GM06990 (cell line): ENCODE measurements at places on chromosomes 12 and 14.
A peak's percentile ranks its signal among the peaks of the same experiment; 100 is the strongest.

- DNase-seq: no peak
Observed at GRCh38 chr14:98176892-98177291, 1095.1 kb downstream of the BCL11B start.

DNA sequence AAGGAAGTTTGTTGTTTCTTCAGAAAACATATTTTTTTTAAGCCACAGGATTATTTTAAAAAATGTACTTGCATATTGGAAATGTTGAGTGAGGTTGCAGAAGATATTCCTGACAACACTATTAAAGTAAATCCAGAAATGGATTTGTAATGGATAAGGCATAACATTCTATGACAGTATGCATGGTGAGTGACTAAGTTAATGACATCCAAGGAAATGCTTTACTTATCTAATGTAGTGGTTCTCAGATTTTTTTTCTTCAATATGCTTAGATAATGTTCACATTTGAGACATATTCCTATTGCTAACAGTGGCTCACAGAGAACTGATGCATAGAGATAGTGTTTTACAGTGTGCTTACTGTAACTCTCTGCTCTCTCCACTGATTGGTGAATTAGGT is 49.4 kb downstream of the ZDHHC17 start:
- no peak for DNase-seq

DNA sequence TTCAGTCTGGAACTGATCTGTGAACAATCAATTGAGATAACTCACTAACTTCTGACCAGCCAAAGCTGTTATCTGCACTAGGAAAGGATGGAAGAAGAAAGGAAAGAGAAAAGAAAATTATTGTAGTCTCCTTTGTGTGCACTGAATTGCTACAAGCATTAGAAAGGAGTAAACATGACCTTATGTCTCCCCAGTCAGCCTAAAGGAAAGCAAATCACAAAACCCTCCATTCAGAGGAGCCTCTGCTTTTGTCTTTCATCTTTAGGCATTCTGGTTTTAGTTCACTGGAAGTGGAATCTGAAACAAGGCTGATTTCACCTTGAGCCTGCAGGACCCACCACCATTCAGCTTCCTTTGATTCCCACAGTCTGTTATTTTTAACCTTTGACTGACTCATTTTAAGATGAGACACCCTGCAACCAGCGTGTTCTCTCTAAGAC is 26.0 kb downstream of the TBX3 start:
- DNase-seq: no peak

GRCh38 chr12:101521136-101521535 is 46.0 kb downstream of the SPIC start:
- no peak for DNase-seq

GRCh38 chr12:32390572-32391219 is 8.7 kb upstream of the FGD4 start:
- DNase-seq: peak; percentile 43

DNA sequence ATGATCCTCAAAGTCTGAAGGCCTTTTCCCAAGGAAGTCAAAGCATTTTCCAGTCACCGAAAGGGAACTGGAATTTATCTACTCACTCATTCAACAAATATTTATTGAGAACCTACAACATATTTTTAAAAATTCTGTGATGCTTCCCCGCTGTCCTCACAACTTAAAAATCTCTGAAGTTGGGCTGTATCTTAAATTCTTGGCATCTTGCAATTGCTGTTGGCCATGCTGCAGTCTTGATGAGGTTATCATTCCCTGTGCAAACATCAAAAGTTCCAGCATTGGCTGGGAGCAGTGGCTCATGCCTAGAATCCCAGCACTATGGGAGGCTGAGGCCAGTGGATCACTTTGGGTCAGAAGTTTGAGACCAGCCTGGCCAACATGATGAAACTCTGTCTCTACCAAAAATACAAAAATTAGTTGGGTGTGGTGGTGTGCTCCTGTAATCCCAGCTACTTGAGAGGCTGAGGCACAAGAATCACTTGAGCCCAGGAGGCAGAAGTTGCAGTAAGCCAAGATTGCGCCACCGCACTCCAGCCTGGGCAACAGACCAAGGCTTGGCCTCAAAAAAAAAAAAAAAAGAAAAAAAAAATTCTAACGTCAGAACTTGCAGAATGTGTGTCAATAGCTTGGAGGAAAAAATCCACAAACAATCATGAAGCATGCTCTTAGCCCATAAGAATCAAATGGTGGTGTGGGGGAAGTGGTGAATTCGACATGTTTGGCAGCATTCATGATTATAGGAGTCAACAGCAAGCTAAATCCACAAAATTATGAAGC is 34.9 kb downstream of the CCDC177 start:
- no peak for DNase-seq

DNA sequence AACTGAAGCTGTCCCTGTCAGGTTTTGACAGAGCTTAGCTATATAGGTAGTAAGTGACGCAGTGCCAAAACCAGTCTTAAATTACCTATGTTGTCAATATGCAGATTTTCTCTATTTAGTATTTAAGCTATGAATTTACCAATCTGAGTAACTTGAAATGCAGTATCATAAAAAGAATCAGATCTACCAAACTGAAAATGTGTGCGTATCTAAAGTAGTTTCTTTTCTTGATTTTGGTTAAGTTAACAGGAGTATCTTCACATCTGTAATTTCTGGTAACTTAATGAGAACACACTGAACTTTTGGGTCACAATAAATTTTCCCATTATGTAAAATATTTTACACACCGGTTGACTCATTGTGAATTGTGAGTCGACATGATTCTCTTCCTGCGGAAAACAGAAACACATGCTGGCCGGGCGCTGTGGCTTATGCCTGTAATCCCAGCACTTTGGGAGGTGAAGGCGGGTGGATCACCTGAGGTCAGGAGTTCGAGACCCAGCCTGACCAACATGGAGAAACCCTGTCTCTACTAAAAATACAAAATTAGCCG is 45.1 kb downstream of the TRAF3 start:
- peak; percentile 74 for DNase-seq

- DNase-seq: no peak
Observed at GRCh38 chr14:99579120-99579836, 24.7 kb downstream of the CCDC85C start.

DNA sequence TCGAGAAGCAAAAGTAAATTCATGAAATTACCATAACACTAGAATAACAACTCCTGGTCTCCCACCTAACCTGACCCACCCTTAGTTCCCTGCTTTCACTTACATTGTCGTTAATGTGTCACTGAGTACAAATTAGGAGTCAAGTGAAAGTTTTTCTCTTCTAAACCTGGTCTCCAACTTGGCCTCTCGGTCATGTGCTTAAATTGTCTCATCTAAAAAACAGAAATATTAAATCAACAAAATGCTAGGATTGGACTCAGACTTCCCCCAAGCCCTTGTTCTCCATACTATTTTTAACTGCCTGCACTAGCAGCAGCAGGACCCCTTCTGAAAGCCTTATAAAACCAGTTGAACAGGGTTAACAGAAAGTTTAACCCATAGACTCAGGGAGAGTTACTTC is 1.8 kb upstream of the BTG1 start:
- no peak for DNase-seq

DNA sequence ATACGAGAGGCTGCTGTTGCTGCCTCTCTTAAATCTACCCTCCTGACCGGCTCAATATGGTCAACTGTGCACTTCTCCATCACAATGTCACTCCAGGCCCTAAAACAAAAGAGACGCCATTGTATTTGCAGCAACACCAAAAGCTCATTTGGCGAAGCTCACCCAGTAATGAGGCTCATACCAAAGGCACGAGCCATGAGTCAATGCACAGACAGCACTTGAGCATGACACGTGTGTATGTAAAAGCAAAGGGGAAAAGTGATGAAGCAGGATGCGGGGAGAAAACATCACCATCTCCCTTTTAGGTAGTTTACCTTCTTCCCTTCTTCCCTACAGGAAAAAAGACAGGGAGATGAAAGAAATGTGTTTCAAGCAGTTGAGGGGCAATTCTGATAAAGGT is 150.3 kb downstream of the FOXN3 start:
- no peak for DNase-seq

GRCh38 chr14:99930420-99931274 is 134.6 kb upstream of the EVL start:
- DNase-seq: peak; percentile 81

- no peak for DNase-seq
Observed at GRCh38 chr14:82710267-82710841, 1176.7 kb upstream of the SEL1L start.

DNA sequence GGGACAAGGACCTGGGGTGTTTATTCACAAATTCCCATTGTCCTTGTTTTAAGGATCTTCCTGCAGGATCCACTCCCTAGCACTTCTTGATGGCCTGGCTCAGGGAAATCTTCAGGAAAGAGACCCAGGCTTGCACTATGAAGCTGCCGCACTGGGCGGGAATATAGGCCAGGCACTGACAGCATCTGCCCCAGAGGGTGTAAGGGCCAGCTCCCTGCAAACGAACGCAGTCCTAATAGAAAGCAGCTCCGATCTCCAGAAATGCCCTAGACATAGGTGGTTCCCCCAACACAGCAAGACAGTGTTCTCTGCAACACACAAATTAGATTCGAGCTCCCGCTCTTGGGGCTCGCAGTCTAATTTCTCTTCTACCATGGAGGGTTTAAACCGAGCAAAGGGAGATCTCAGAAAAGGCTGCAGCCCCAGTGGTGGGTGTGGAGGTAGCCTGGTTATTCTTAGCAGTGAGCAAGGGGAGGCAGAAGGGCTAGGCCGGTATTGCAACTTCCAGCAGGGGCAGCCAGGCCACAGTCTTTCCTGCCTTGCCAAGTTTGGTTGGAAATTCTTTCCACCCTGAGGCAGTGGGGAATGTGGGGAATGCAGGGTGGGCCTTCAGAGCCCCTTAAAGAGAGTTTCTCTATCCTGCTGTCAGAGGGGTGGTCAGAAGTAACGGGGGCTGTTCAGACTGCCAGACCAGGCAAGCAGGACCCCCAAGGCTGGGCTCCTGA is 16.1 kb upstream of the WSCD2 start:
- DNase-seq: no peak

DNA sequence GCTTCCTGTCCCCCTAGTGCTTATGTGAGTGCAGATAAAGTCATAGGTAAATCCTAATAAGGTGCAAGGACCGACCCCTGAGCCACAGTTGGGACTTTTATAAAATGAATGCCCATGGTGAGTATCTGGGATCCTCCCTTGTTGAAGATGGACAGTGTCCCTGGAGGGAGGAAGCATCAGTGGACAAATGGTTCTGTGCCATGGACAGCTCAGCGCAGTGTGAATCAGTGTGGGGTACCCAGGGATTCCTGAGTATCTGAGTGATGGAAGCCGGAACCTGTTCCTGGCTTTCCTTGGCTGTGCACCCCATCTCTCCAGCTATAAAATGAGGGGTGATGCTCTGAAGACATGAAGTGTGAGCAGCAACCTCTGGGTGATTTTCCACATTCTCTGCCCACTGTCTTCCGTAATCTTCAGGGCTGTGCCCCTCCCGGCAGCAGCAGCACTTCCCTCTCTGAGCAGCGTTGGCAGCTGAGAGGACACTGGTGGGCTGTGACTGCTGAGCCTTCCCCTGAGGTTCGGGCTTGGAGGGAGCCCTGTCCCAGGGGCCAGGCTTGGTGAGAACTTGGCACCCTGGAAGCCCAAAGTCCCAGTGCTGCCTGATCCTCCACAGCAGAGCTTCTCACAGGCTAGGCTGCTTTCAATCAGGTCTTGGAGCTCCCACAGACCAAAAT is 25.0 kb downstream of the VCPKMT start:
- DNase-seq: no peak

- no peak for DNase-seq
Observed at GRCh38 chr12:77488041-77488620, 342.6 kb upstream of the NAV3 start.

- DNase-seq: peak; percentile 62
Observed at GRCh38 chr12:118357257-118358007, 15.3 kb downstream of the TAOK3 start.

GRCh38 chr12:95605087-95605486 is 53.8 kb upstream of the USP44 start:
- no peak for DNase-seq

DNA sequence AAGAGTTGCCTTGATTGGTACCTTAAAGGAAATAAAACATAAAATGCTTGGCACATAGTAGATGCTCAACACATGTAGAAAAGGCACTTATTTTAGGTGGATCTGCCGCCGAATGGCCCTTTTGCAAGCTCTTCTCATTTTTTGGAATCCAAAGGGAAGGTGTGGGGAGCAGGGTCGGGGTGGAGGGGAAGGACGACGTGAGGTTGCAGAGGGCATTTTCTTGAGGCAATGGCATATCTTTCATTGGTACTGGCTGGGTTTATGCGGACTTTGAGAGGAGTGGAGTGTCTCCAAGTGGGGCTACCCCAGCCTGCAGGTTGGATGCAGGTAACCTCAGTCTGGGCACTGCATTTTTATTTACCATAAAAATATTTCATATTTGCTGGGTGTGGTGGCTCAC is 8.1 kb downstream of the RTL1 start:
- no peak for DNase-seq

- no peak for DNase-seq
Observed at GRCh38 chr12:58206876-58207275, 265.5 kb downstream of the ATP23 start.

DNA sequence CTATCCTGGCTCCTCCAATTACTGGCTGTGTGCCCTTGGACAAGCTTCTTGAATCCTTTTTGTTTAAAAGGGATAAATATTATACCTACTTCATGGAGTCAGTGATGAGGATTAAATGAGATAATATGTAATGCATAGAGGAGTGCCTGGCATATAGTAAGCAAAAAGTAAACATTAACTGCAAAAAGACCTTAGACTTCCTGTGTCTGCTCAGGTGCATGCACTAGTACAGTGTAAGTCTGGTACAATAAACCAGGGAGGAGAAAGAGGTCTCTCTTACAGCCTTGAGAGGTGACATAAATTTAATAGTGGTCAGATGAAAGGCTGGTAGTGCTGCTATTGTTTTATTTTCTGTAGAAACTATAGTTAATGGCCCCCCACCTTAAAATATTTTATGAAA is 305.2 kb upstream of the MIS18BP1 start:
- no peak for DNase-seq

DNA sequence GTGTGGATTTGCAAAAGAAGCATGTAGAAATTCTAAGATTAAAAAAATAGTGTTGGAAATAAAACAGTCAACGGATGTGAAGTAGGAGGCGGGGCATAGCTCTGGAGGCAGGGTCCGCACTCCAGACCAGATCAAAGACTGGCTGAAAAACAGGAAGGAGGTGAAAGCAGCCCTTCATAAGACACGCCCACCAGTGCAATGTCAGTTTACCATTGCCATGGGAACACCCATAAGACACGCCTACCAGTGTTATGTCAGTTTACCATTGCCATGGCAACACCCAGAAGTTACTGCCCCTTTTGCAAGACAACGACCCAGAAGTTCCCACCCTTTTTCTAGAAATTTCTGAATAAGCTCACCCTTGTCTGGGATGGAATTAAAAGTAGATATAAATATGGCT is 87.1 kb downstream of the FZD10 start:
- no peak for DNase-seq

GRCh38 chr14:69493791-69494190 is 9.3 kb downstream of the PLEKHD1 start:
- DNase-seq: no peak

DNA sequence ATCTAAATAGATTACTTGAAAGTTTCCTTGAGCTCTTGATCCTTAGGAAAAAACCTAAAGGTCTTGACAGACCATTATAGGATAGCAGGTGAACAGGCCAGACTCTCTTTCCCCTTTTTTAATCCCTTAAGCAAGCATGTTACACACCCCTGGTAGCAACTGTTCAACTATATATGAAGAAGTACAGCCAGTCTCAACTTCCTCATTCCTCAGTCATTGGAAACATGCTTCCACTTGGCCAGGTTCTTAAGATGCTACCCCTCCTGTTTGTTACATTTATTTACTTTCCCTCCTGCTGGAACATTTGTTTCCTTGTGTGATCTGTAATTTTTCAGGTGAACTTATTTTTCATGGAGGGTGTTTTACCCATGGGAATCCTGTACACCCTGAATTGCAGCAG is 124.1 kb downstream of the ARMH4 start:
- DNase-seq: no peak

GRCh38 chr12:40970320-40970907 is 217.7 kb upstream of the PDZRN4 start:
- DNase-seq: no peak
